ENCODE measurements at places on chromosomes 13 and 19.

DNA sequence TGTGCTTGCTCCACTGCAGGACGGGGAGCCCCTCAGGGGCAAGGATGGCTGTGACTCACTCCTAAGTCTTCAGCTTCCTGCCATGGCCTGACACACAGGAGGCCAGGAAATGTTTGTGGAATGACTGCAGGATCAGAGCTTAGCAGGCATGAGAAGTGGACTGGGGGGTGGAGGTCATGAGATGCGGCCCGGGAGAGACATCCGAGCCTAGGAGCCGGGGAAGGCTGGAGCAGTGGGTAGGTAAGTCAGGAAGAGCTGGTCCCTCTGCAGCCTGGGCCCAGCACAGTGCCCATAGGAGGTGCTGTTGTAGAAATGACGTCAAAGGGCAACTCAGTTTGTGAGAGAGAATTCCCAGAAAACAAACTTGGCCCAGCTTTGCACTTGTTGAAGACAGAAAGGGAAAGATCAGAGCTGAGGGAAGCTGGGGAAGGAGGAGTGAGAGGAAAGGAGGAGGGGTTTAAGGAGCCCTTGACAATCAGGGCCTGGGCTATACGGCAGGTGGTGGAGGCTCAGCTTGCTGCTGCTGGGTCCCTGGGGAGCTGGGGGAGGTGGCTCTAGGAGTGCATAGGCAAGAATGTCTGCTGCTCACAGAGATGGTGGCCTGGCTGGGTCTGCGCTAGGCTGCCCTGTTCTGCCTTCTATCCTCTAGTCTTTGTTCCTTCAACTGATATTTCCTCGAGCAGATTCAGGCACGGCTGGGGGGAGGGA is 18.5 kb downstream of the POU2F2 start:
- no peak for DNase-seq

- DNase-seq = no peak
Observed at GRCh38 chr13:20389696-20390525, 135.7 kb downstream of the CRYL1 start.

DNA sequence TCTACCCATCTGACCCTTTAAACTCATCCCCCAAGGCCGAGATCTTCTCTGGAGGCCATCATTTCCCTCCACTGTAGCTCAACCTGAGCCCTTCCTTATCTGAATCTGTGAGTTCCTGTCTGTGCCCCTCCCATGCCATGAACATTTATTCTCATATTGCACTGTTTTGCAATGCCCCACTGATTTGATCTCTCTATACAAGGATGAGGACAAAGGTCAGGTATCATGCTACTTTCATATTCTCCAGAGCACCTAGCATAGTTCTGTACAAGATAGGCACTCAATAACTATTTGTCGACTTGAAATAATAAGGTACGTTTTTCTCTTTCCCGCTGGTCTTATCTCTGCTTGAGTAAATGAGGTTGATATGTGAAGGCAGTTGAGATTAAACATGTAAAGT is 135.5 kb downstream of the KLF5 start:
- no peak for DNase-seq

DNA sequence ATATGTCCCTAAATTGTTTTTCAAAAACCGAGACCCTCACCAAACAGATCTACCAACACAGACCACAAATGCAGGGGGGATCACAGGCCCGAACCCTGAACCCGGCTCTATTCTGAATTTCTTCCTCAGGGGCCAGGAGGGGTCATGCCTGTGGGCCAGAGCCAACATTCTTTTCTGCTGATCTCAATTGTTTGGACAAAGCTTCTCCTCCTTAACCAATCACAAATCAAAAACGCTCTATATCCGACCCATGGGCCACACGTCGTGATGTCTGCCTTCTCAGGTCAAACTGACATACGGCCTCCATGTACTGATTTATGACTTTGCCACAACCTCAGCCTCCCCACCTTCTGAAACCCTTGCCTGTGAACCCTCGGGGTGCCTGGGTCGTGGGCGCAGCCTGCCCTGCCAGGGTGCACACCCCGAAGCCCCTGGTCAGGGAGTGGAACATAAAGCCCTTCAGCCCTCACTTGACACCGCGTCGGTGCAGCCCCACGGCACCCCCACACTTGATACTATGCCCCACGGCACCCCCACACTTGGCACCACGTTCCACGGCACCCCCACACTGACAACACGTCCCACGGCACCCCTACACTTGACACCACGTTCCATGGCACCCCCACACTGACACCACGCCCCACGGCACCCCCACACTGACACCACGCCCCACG is 58.4 kb upstream of the C13orf46 start:
- DNase-seq = no peak

DNA sequence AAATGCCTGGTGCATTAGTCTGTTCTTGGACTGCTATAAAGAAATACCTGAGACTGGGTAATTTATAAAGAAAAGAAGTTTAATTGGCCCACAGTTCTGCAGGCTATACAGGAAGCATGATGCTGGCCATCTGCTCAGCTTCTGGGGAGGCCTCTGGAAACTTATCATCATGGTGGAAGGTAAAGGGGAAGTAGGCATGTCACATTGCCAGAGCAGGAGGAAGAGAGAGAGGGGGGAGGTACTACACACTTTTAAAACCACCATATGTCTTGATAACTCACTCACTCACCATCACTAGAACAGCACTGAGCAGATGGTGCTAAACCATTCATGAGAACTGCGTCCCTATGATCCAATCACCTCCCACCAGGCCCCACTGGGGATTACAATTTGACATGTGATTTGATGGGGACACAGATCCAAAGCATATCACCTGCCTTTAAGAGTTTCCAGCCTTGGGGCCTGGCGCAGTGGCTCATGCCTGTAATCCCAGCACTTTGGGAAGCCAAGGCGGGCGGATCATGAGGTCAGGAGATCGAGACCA is 219.0 kb downstream of the KATNAL1 start:
- no peak for DNase-seq

GRCh38 chr13:111926501-111927180 is 140.3 kb upstream of the SOX1 start:
- DNase-seq = no peak

DNA sequence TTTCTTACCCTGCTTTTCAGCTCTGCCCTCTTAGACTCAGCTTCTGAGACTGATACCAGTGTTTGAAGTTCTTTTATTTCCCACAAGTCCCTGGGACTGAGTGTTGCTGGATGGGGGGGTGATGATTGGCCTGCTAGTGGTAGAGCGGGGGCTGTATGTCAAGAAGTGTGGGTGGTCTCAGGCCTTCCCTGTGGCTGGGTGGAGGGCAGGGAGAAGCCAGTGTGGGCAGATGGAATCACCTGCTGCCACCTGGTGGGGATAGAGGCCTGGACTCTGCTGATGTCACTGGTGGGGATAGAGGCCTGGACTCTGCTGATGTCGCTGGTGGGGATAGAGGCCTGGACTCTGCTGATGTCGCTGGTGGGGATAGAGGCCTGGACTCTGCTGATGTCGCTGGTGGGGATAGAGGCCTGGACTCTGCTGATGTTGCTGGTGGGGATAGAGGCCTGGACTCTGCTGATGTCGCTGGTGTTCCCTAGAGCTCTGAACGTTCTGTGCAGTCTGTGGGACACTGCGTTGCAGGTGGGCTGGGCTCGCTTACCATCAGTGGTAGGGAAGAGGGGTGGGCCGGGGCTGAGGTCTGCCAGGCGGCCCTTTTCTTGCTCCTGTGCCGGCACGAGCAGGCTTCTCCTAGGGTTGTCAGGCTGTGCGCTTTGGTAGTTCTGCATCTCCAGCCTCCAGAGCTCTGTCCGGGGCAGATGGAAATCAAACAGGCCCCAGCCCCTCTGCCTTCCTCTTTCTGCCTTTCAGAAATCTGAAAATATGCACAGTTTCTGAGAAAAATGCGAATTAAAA is 101.3 kb downstream of the ARHGEF7 start:
- DNase-seq = no peak

- no peak for DNase-seq
Observed at GRCh38 chr13:39105110-39105509, 66.9 kb downstream of the NHLRC3 start.
